Midbrain (tissue), 1 donor: ENCODE measurements at places on chromosomes 12 and 14.

- DNase-seq, result no peak
These were observed 129.3 kb upstream of the PTPRQ start for GRCh38 chr12:80314741-80315140.

GRCh38 chr12:132700212-132700822 is 10.3 kb upstream of the PGAM5 start:
- DNase-seq, result no peak

DNA sequence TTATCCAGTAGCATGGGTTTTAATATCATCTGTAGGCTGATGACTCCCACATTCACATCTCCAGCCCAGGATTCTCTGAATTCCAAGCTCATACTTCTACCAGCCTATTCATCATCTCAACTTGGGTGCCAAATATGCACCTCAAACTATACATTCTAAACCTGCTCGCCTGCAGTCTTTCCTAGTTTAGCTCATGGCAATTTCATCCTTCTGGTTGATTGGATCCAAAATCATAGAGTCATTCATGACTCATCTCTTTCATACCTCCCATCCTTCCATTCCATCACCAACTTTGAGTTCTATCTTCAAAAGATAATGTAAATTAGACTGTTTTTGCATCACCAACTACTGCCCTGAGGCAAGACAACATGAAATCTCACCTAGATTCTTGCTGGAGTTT is 99.7 kb upstream of the EGLN3 start:
- DNase-seq, result no peak

GRCh38 chr14:93734086-93734822 is 54.0 kb downstream of the PRIMA1 start:
- DNase-seq, result no peak

- peak; percentile 7 for DNase-seq
These were observed 967.9 kb downstream of the FSCB start for GRCh38 chr14:43539210-43539609.

DNA sequence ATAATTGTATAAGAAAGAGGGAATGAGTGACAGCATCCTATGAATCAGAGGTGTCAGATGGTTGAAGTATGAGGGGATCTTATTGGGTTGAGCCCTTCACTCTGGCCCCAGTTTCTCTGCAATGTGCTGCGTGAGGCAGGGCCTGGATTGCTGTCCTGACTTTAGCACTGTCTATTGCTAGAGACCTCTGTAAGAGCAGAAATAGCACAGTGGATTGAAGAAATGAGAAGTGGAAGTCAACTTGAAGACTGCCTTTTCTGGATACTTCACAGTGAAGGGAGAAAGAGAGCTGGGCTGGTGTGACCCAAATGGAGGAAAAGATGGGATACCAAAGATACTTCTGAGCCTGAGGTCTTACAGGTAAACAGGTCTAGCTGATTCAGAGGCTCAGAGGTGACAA is 5.8 kb downstream of the ASCL4 start:
- DNase-seq, result peak; percentile 3

DNA sequence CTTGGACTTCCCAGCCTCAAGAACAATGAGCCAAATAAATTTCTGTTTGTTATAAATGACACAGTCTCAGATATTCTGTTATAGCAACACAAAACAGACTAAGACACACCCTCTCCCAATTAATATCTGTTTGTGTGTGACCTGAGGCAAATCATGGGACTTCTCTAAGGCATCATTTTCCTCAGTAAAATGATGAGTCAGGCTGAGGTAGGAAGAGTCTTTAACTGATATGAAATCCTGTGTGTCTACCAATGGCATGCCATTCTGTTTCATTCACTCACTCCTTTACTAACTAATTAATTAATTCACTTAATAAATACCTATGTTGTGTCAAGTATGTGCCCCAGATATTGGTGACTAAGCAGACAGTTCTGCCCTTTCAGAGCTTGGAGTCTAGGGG is 258.4 kb upstream of the CRY1 start:
- DNase-seq, result no peak
